Uterus (tissue), 4 donors: ENCODE measurements at places on chromosomes 3 and 15.

DNA sequence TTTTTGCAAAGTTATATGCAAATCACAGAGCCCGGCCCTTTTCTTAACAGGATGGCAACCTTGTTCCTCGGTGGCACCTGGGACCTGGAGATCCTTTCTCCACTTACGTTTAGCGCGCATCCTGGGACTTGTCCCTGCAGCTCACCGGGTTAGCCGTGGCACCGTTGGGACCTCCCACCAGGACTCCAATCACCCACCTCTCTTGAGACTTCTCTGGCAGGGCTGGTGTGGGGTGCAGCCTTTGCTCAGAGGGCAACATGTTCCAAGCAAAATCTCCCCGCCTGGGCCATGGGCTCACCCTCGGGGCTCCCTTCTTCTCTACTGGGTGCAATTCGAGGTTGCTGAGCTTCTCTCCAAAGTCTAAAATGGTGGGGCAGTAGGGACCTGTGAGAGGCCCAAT, 211.9 kb upstream of the UMPS start:
- DNase-seq = no peak

DNA sequence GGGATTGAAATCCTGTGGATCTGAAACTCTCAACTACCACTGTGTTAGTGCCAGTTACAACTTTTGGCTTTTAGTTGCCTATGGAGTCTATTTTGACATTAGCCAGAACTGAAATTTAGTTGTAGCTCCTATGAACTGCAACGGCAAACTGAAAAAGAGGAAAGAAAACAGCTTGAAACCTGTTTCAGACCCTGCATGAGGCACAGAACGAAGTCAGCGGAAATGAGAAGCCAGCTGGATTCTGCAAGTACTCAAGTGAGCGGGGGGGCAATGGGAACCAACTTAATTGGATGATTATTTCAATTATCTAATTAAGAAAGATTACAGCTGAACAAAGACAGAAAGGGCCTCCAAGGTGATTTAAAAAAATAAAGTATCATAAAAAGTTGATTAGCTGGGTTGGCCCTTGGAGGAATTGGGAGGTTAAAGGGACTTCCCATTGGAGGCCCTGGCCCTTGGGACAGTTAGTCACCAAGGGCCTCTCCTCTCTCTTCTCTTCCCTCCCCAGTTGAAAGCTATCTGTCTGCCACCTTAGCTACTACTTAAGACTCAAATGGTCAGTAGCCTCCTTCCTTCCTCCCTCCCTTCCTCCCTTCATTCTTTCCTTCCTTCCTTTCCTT, 352.1 kb downstream of the SHQ1 start:
- no peak for DNase-seq

GRCh38 chr3:51646091-51646490, 25.0 kb upstream of the TEX264 start:
- no peak for DNase-seq

GRCh38 chr3:25583343-25583742, 81.4 kb downstream of the TOP2B start:
- DNase-seq = no peak

GRCh38 chr15:39721893-39722292, 60.7 kb downstream of the FSIP1 start:
- DNase-seq = no peak

DNA sequence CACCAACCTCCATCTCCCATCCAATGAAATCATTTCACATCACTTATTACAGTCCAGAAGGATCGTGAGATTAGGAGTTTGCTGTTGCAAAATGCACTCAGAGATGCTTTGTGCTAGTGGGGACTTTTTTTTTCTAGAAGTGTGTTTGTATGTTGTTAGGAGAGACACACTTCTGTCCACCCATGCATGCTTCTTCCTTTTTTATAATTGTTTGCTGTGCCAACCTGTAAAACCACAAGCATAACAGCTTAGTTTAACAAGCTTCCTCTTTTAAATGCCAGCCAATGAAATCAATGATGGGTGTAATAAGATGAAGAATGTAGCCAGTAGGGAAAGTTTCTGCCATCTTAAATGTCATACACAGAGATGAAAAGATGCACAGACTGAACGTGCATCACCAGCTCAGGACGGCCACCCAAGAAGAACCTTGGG, 305.6 kb upstream of the STT3B start:
- no peak for DNase-seq

DNA sequence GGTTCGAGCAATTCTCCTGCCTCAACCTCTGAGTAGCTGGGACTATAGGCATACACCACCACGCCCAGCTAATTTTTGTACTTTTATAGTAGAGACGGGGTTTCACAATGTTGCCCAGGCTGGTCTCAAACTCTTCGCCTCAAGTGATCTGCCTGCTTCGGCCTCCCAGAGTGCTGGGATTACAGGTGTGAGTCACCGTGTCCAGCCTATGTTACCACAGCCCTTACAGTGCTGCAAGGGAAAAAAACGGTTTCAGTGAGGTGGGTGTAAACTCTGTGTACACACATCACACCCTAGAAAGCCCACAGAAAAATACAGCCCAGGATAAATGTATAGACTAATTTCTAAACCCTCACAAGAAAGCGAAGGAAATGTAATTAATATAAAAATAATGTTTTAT, 103.5 kb upstream of the AKAP13 start:
- no peak for DNase-seq

DNA sequence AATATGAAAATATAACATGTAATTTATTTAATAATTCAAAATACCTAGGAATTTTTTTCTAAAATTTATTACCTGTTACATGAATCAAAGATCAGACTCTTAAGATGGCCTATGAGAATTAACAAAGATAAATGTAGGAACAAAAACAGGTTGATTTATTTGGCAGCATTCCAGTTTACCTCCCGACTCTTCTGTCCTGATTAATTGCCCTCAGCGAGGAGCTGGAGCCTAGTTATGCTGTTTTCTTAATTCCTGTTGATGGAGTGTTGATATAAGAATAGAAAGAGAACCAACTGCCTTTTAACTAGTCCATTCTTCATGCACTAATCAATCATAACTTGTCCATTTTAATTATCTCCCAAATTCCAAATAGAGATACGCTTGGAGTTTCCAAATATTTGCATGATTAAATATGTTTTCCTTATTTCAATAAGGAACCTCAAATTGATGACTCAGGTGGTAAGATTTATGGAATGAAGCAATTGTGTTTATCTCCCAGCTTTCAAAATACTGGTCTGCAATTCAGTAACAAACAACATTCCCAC, 10.6 kb upstream of the CPB1 start:
- no peak for DNase-seq

DNA sequence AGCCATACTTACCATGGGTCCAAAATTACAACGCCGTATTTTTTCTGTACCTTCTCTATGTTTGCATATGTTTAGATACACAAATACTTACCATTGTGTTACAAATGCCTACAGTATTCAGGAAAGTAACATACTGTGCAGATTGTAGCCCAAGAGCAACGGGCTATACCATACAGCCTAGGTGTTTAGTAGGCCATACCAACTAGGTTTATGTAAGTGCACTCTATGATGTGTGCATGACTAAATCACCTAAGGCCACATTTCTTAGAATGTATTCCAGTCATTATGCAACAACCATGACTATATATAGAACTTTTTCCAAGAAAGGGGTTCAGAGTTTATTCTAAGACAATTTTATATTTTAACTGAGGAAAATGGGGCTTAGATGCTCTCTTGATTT, 411.7 kb downstream of the MAGI1 start:
- DNase-seq = no peak

DNA sequence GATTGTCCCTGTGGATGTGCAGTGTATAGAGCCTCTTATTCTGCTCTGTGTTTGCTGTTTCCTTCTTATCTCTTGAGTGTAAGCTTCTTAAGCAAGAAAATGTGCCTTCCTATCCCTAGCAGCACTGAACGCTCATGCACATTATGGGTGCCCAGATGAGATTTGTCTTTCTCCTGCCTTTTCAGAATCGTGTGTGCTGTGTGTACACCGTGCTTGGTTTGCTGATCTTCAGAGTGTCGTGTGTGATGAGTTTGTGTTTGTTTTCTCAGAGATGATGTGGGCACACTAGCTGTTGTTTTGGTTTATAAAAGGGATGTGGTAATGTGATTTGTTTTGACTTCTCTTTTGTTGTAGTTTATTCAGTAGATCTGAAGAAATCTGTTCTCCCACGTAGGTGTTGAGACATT, 19.7 kb downstream of the GPR171 start:
- DNase-seq = no peak

DNA sequence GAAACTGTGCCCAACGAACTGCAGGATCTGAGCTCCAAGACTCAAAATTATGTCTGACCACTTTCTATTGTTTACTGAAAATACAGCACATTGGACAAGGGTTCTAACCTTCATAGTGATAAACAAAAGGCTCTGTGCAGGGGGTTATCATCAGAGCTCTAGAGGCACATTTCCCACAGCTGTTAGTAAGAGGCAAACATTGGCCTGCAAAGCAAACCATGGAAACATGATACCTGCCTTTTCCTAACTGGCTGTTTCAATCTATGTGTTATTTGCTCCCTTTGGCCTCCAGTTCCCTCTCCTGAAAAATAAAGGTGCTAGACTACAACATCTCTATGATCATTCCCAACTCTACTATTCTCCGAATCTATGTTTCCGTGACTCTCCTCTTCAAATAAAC, 159.7 kb upstream of the ARHGEF26 start:
- DNase-seq = no peak

DNA sequence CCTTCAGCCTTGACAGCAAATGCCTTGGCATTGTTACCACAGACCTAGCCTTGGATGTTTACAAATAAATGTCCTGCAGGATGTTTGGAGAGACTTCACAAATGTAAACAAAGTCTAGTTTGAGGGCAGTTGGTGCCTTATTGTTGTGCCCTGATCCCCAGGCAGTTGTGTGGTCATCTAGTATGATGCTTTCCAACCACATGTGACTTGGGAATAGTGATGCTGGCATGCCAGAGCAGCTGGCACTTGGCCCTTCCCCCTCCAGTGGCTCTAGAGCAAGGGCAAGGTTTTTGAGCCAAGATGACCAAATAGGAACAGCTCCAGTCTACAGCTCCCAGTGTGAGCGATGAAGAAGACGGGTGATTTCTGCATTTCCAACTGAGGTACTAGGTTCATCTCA, 258.2 kb downstream of the ADAMTS17 start:
- DNase-seq = no peak

DNA sequence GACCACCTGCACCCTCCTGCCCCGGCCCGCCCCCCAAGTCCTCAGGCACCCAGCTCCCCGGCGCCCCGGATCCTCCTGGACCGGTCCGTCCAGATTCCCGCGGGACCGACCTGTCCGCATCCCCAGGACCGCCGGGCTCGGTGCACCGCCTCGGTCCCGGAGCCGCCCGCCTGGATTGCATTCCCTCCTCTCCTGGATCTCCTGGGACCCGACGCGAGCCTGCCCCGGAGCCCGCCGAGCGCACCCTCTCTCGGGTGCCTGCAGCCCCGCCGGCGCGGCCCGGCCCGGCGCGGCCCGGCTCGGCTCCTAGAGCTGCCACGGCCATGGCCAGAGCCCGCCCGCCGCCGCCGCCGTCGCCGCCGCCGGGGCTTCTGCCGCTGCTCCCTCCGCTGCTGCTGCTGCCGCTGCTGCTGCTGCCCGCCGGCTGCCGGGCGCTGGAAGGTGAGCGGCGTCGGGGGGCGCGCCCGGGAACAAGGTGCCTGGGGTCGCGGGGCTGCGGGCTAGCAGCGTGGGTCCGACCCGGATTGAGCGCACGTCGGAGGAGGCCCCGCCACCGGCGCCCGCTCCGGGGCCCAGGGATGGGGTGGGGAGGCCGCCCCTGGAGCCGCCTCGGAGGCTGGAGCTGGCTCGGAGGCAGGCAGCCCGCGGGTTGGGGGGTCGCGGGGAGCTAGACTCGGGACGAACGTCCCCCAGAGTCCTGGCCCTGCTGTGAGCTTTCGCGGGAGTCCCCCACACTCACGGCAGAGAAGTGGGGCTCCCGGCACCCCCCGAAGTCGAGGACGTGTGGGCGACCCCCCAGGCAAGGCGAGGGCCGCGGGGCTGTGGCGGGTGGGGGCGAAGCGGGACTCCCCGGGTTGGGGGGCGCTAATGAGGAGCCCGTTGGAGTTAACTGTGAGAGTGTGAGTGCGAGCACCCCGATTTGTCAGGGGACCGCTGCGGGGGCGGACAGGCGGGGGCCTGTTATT, 610 bp downstream of the EPHB3 start:
- DNase-seq = no peak

GRCh38 chr3:175426805-175427204, 567.7 kb downstream of the NAALADL2 start:
- no peak for DNase-seq

DNA sequence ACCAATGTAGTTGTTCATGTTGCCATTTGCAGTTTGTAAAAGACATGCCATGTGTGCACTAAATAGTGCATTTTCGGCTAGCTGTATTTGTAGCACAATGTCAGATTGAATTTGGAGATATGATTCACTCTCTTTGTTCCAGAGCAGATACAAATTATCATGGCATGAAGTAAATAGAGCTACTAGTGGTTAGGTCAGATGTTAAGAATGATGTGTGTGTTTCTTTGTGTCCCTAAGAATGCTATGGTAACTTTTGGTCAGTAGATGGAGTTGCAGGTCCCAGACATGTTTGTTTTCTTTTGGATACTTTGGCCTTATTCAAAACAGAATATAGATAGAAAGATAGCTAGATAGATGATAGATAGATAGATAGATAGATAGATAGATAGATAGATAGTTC, 595.8 kb downstream of the NLGN1 start:
- no peak for DNase-seq

GRCh38 chr3:135646873-135647272, 318.7 kb upstream of the PPP2R3A start:
- DNase-seq = no peak

DNA sequence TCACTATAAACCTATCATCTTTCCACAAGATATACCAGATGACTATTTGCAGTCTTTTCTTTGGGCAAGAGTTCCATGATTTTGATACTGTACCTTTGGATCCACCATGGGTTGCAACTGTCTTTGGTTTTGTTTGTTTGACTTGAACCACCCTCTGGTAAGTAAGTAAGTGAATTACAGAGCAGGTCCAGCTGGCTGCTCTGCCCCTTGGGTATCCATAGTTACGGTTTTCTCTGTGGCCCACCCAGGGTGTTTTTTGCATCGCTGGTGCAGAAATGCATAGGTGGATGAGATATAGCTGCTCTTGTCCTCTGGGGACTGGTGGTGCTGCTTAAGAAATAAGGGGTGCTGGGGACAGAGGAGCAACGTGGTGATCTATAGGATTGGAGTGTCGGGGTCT, 33.8 kb downstream of the CHDH start:
- DNase-seq = no peak

DNA sequence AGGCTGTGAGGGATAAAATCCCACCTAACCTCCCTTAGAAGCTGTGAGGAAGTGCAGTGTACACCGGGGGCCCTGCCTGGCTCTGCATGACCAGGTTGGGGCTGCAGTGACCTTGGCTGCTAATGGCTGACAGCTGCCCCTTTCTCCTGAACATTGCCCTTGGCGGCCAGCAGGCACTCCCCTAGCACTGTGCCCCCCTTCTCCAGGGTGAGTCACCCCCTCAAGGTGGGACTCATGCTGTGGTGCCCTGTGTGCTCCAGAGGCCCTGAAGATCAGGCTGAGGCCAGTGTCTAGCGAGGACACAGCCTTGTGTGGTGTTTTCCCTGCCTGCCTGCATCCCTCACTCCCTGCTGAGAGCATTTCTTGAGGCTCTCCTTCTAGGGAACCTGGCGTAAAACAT, 21.0 kb upstream of the FGD5 start:
- no peak for DNase-seq

- DNase-seq = no peak
Measured at GRCh38 chr3:172061724-172062184, 22.4 kb downstream of the FNDC3B start.
